SK-N-SH (cell line): ENCODE measurements at places on chromosomes 2 and 18.

DNA sequence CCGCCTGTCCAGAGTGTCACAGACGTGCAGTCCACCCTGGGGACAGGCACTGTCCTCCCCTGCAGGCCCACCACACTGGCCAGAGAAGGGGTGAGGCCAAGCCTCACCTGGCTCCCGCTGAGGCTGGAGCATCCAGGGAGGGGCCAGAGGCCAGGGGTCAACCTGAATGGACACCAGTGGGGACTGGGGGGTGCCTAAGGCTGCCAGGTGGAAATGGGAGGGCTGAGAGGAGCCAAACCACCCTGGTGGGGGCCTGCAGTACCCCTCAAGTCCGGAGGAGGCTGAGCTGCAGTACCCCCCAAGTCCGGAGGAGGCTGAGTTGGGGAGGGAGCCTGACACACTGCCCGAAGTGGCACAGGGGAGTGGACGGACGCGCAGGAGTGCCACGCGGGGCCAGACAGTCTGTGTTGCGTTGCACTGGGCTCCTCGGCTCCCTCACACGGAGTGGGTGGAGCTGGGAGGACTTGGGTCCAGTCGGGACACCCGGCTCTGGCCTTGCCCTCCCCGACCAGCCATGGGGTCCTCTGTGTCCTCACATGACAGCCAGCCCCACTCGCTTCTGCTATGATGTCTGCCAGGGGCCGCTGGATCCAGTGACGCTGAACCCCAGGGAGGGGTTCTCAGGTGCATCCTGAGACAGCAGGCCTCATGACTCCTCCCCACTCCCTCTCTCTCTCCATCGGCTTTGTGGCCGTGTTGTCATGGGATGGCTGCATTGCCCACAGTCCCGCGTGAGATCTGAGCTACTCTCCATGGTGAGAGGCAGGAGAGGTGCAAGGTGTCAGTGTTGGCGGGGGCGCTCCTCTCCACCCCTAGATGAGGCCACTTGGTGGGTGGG, 22.3 kb upstream of the GPC1 start:
- no peak for DNase-seq

GRCh38 chr2:97869722-97870346, 125.9 kb downstream of the TMEM131 start:
- DNase-seq: no peak

- no peak for DNase-seq
Observed at GRCh38 chr2:199590321-199591203, 132.8 kb upstream of the SATB2 start.

DNA sequence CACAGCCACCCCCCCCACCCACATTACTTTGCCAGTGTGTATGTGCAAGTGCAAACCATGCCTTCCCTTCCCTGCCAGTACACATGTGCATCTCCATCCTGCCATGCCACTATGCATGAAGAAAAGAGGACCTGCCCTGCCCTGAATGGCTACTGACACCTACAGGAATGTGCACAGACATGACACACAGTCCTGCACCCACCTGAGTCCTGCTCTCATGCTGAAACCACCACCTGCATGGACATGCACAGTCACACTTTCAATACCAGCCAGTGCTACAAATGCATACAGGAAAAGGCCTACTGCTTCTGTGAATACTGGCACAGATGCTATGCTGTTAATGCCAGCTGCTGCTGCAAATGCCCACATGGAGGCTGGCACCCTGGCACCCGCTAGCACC, 334.4 kb upstream of the DLGAP1 start:
- DNase-seq: no peak

- DNase-seq: no peak
Observed at GRCh38 chr2:187001248-187001647, 152.3 kb upstream of the ZSWIM2 start.

DNA sequence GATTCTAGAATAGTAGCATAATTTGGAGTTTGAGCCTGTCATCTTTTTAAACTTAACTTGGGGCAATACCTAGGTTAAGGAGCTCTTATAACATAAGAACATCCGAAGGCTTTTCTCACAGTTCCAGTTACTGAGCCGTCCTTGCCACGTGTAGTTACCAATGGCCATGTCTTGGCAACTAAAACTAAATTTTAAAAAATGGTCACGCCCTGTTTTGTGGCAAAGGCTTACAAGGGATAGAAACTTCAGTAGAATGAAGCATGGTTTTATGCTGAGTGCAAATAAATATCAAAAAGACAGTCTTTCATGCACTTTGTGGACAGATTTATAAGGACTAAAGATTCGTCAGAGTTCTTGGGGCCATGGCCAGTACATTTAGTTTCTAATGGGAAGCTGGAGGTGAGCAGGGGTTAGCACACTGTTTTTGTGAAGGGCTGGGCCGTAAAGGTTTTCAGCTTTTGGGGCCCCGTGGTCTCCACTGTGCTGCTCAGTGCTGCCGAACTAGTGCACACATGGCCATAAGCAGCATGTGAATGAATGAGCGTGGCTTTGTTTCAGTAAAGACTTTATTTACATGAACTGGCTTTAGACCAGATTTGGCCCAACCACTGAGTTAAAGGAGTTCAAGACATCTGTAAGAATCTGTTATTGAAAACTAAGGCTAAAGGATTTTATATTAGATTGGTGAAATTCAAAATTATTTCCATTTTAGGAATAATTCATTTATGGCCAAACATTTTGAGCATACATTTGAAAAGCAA, 41.1 kb downstream of the GRHL1 start:
- no peak for DNase-seq
